ENCODE measurements at places on chromosomes 3 and 15.

DNA sequence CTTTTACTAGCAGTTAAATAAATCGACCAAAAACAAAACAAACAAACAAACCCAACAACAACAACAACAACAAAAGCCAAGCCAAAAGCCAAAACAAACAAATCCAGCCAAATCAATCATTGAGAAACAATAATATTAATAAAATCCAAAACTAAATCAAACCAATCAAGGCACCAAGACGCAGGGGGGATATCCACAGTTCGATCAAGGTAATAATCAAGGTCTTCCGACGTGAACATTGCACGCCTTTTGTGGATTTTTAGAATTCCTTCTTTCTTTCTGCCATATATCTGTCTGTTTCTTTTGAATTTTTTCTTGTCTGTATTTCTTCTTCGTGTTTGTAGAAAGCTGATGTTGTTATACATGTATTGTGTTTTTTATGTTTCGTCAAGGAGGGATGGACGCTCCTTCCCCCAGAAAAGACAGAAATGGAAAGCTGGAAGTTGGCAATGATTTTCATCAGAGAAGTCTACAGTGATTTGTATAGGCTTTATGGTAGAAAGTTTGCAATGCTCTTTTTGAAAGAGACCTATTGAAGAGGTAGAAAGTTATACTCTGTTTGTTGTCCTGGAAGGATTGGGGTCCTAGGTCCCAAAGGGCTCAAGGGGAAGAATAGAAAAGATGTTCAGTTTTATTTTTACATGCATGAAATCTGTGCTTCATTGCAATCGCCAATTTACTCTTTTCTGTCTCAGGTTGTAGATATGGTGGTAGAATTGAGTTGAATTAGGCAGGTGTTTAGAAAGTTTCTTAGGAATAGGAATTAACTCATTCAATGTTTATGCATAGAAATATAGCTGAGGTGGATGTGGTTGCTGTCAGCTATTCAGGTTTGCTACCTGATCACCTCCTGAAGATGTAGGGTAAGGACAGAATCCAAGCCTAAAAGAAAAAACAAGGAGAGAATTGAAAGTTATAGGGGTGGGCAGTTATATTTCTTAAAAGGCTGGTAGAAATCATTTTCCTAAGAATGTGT, 1.2 kb downstream of the ARPP21 start:
- no peak for DNase-seq

- DNase-seq: no peak
These were observed 52.2 kb downstream of the PLXNA1 start for GRCh38 chr3:127034990-127035652.

DNA sequence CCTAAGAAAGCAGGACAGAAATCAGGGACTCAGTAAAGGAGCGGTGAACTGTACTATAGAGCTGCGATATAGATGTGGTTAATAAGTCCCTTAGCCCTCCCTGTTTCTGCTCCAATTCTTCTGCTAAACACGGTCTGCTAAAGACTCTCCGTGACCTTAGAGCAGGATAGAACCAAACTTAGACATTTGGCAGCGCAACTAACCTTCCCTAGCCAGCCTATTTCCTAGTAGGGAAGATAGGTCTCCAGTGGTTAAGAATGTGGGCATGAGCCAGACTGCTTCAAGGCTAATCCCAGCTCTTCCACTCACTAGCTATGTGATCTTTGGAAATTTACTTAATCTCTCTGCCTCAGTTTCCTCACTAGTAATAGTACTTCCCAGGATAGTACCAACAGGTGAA, 193.6 kb upstream of the IL12A start:
- no peak for DNase-seq

DNA sequence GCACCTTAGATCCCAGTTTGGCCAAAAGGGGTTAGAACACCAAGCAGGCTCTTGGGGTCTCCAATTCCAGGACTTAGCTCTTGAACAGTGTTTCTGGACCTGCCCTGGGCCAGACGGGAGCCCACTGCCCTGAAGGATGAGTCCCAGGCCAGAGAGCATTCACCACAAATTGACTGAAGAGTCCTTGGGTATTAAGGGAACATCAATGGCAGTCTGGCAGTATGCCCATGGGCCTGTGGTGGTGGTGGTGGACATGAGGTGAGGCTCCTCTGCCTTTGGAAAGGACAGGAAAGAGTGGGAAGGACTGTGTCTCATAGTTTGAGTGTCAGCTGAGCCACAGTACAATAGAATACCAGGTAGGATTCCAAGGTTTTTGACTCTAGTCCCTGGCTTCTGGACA, 960.0 kb downstream of the DIPK2A start:
- DNase-seq: no peak

GRCh38 chr3:49302613-49303012, 25.6 kb upstream of the C3orf62 start:
- DNase-seq: no peak

DNA sequence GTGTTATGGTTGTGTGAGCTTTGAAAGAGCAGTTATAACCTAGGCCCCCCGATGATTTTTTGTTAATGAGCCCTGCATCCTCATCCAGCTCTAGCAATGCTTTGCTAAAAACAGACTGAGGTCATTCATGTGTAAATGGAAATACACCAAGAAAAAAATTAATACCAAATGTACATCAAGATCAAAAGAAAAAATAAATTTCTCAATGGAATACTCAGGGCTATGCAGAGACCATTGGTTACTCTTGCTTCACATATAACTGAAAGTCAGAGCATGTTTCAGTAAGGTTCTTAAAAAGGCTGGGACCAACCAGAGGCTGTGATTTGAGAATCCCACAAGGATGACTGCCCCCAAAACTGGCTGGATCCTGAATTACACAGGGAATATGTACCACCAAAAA, 48.0 kb downstream of the ARHGAP31 start:
- no peak for DNase-seq

DNA sequence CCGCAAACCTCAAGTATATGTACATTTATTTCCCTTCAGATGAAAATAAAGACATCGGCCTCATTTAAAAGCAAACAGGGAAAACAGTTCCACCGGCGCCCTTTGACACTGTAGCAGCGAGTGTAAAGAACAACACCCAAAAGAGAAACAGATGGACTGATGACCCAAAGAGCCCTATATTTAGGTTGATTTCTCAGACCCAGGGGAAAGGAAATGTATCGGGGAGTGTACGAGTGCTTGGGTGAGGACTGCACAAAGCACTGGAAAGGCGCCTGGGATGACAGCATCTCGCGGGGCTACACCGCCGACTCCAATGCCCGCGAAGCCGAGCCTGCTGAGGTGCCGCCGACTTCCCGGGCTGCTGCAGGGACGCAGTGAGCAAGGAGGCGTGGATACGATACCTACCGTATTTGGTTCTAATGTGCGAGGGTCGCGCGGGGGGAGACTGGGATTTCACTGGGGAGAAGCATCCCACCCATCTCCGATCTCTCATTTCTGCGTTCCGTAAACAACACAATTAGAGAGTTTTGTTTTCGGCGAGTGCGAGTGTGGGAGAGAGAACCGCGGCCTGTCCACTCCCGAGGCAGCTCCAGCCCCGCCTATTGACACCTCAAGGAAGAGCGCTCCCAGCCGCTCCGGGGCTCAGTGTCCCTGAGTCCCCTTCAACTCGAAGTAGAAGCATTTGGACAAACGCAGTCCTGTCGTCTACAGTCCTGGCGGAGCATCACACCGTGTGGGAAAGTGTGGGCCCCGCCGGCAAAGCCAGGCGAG, 2.0 kb downstream of the MECOM start:
- DNase-seq: no peak

DNA sequence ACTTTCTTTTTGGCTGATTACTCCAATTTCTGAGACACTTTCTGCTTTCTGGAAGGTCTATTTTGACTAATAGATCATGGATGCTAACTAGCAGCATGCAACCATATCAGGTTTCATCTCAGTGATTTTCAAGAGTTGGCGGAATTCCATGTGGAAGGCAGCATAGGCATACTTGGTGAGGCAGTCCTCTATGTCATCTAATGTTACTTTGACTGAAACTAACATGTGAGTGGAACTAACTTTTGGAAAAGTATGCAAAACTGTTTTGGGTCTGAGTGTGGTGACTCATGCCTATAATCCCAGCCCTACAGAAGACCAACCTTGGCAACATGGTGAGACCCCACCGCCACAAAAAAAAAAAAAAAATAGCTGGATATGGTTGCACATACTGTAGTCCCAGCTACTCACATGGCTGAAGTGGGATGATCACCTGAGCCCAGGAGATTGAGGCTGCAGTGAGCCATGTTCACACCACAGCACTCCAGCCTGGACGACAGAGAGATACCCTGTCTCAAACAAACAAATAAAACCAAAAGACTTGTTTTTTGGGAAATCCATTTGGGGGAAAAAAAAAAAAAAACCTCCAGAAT, 1033.7 kb downstream of the ROBO1 start:
- DNase-seq: no peak

- no peak for DNase-seq
These were observed 100.8 kb downstream of the CCNL1 start for GRCh38 chr3:157059181-157059580.

DNA sequence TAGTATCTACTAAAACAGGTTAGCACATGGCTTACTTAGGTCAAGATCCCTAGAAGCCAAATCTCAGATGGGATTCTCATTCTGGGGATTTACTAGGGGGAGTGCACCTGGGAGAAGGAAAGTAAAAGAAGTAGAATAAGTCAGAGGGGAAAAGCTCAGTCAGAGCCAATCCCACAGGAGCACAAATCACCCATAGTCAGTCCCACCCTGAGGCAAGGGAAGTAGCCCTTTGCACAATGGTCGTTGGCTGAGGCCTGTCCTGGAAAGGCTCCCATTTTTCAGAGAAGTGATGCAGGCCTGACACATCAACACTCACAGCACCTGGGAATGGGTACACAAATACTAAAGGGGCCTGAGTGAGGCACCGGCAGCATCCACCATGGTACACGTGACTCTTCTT, 39.8 kb downstream of the SST start:
- DNase-seq: no peak

GRCh38 chr3:25427942-25428788, at the start of gene RARB:
Gene RARB, plus strand, starts transcription at chr3:25428263. Its CDS starts 469 bp downstream, at chr3:25428732.
- peak; percentile 38 for DNase-seq

DNA sequence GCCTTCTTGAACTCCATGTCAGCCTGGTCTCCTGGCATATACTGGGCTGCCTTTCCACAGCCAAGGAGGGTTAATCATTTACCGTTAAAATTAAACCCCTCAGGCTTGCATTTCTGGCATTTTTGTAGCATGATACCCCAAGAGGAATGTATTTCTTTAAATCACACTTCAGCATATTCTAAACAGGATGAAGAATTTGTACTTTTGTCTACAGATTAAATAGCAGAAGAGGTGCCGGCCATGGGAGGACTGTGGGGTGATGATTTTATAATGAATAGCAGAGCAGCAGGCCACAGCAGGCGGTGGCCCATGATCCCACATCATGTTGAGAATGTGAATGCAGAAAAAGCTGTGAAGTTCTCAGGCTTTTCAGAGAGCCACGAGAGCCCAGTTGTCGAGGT, 90.2 kb downstream of the ARNT2 start:
- DNase-seq: no peak

- no peak for DNase-seq
These were observed 100.1 kb downstream of the LRTM1 start for GRCh38 chr3:54827776-54828175.

- DNase-seq: no peak
These were observed 674.7 kb downstream of the MECOM start for GRCh38 chr3:168988853-168989252.

- no peak for DNase-seq
These were observed 27.0 kb downstream of the ALS2CL start for GRCh38 chr3:46666453-46666845.

DNA sequence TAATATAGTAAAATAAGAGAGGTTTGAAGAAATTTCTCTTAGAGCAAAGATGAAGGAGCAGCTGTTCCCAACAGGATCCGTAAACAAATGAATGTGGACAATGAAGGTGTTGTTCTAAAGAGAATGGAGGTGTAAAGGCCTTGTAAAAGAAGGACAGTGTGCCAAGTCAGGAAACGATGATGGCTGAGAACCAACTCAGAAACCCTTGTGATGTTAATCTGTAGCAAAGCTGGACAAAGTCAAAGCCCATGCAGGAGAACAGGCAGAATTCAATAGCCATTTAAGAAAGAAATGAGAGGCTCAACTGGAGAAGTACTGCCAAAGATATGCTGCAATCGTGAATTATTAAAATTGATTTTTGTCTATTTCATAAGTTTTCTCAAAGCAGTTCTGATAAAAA, 192.2 kb downstream of the MBNL1 start:
- DNase-seq: no peak

DNA sequence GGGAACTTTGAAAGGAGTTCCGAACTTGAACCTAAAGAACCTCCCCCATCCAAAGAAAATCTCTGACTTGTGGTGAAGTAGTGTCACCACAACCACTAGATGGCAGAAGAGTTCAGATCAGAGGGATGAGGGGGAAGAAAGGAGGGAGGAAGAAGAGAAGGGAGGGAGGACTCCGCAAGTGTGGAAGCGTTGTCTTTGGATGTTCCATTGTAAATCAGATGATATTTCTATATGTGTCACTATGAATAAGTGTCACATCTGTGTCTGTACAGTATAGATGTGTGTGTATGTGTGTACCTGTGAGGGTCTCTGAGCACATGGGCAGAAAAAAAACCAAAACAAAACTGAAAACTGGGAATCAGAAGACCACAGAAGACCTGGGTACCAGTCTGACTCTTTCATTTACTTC, 16.9 kb downstream of the SLC24A1 start:
- DNase-seq: no peak

GRCh38 chr15:81011593-81011992, 10.9 kb downstream of the TLNRD1 start:
- DNase-seq: no peak

DNA sequence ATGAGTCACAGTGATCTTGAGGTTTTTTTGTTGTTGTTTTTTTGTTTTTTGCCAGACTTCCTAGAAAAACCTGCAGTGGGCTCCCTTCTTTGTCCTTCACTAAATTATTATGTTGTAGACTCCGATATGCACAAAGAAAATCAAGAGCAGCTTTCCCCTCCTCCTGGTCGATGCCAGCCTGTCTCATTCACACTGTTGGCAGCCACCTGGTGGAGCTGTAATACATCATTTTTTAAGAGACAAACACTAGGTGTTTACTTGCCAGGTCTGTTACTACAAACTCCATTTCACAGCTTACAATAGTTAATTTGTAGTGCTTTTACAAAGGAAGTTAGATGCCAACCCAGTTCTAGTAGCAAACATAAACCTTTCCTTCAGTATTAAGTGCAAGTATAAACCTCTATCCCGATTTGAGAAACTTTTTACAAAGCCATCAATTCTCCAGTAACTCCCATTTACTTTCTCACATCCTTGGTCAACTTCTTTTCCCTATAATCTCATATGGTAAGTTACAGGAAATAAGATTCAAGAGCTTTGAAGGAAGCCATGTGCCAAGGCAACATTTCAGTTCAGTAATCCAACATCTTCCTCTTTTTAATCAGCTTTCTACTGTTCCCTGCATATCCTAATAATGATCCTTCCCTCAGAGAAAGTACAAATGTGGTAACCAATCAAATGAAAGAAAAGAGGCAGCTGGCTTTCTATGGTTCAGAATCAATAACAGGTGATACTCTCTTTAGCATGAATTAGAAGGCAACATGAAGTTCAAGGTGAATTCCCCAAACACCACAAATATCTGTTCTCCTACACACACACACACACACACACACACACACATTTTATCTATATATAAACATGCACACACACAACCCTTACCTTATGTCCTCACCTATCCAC, 14.0 kb downstream of the AAGAB start:
- DNase-seq: no peak

All from anterior cingulate cortex (tissue), 58 donors.